ENCODE measurements at places on chromosomes 1 and 21. TPM values are rescaled to one million over a fixed set of nuclear protein-coding genes. Genes with fewer than 3 reads are reported as not detected.

GRCh38 chr1:90723590-90724108, 6.5 kb upstream of the BARHL2 start:
- DNase-seq: no peak

- no peak for DNase-seq
These were observed 18.4 kb downstream of the TTC34 start for GRCh38 chr1:2783069-2783434.

Gene MYOC
- not detected for total RNA-seq

Gene LIPI
- not detected for total RNA-seq

Gene CD101
- 0.11 TPM for total RNA-seq

Measured in pulmonary artery endothelial cell (primary cell).